ENCODE measurements at places on chromosomes 7 and 10.

GRCh38 chr7:75758491-75758890 lies 13.5 kb downstream of the CCL26 start:
- no peak for DNase-seq

DNA sequence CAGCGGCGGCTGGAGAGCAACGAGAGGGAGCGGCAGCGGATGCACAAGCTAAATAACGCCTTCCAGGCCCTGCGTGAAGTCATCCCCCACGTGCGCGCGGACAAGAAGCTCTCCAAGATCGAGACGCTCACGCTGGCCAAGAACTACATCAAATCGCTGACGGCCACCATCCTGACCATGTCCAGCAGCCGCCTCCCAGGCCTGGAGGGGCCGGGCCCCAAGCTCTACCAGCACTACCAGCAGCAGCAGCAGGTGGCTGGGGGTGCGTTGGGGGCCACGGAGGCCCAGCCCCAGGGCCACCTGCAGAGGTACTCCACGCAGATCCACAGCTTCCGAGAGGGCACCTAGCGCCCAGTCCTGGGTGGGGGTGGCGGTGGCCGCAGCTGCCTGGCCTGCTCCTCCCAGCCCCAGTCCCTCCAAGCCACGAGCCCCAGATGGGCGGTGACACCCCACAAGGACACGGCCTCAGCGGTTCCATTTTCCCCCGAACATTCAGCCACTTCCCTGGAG lies 1.3 kb downstream of the BHLHA15 start:
- DNase-seq: no peak

- DNase-seq: no peak
Observed at GRCh38 chr10:53690524-53691240, 918.1 kb upstream of the MBL2 start.

- DNase-seq: no peak
Observed at GRCh38 chr10:33352175-33352574, 17.7 kb upstream of the NRP1 start.

DNA sequence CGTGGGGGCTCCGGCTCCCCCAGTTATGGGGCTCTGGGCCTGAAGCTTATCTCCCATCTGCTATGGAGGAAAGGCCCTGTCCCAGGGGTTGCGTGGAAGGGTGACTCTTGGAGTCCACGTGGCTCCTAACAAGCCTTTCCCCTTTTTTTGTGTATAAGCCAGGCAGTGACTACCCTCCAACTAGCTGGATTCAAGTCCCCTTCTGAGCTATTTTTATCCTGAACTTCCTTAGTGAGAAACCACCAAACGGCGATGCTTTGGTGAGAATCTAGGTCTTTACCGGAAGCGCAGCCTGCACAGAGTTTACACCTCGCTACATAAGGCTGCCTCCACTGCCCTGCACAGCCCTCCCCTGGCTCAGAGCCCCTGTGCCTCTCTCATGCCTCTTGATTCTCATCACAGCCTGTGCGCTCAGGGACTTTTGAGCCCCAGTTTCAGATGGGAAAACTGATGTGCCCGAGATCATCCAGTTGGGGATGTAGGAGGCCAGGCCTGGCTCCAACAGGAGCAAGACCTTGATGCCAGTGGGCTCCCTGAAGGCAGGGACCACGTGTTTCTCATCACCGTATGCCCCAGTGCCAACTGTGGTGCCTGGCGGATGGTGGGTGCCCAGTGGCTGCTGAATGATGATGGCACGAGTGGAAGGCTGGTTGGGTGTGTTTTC lies 102.3 kb upstream of the PPIF start:
- no peak for DNase-seq

- DNase-seq: no peak
Observed at GRCh38 chr10:31404640-31405039, 85.6 kb downstream of the ZEB1 start.

DNA sequence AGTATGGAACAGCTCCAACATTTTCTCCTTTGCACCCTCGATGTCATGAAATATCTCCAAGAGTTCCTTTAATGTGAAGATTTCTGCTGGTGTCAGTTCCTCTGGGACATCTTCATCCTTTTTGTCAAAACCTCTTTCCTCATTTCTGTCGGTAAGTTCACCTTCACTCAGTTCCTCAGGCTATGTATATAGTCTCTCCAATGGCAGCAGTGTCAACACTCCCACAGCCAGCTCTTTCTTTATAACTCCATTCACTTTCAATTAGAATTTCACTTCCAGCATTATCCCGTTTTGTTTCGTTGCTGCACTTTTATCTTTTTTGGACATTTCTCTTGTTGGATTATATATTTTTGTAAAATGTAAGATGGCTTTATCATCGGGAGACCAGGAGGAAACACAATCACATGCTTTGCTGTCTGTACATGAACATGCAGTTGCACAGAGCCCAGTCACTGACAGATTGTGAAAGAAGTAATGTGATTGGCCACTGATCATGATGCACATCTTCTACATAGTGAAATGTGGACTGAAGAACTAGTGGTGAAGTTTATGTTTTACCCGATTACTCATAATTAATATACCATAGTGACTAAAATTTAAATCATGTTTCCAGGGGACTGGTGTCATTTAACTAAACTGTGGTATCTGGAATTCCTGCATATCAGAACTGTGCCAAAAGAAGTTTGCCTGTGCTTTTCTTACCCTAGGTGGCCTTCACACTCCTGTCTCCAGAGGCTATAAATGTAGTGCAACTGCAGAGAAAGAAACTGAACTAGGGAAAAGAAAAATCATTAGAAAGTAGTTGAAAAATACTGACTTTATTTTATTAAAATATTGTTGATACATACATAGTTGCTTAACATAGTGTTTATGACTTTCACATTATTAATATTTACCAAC lies 289.6 kb downstream of the PPP1R3A start:
- DNase-seq: no peak

DNA sequence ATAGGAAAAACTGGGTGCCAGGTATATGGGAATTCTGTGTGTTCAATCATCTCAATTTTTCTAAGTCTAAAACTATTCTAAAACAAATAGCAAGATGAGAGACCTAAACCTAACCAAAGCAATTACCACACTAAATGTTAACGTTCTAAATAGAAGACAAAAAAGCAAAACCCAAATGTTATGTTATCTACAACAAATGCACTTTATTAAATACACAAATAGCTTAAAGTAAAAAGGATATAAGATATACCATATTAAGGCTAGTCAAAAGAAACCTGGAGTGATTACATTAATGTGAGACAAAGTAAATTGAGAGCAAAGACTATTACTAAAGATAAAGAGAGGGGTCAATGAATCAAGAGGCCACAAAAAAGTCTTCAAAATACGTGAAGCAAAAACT lies 81.4 kb downstream of the LARP4B start:
- DNase-seq: no peak

DNA sequence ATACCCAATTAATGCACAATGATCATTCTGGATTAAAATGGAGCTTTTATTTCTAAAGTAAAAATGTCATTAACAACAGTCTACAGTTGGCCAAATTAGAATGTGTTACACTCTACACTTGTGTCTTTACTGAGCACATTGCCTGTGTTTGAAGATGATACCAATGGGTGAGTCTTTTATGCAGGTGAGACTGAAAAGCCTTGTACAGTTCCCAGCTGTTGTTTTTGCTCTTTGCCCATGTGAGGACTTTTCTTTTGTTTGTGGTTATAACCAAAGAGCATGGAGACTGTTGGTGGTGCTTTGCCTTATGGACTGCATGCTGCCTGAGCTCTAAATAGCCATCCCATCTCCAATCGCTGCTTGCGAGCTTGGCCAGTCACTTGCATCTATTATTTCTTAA lies 264.5 kb downstream of the GATA3 start:
- no peak for DNase-seq

GRCh38 chr10:75776738-75777504 lies 345.5 kb downstream of the LRMDA start:
- no peak for DNase-seq

- DNase-seq: no peak
Observed at GRCh38 chr10:78754269-78755062, 314.3 kb upstream of the ZMIZ1 start.

GRCh38 chr7:139895141-139895829 lies 66.2 kb downstream of the TBXAS1 start:
- no peak for DNase-seq

DNA sequence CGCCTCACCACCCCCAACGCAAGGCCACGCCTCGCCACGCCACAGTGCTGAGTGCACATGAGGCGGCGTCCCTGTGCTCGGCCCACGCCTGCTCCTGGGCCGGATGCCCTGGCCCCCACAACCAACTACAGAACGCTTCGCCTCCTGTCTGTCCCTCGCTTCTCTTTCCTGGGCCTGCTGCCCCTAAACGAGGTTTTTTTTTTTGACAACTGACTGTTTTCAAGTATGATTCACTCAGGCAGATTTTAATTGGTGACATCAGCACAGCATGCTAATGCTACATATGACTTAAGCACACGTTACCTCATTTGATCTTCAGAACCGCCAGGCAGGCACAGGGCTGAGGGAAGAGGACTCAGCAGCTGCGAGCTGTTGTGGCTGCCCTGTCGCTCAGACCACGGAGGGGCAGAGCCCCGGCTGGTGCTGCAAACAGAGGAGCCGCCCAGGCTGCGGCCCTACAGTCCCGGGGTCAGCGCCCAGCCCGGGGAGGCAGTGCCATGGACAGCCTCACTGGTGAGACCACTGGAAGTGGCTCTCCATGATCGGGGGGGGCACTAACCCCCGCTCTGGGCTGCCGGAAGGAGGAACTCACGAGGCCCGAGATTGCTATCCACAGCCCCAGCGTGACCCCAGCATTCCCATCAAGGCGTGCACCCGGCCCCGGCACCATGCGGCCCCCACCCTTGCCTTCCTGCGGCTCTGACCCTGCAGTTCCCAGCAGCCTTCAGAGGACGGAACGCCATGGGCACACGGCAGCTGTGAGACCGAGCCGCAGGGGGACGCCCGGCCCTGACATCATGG lies 212.8 kb downstream of the MAD1L1 start:
- DNase-seq: no peak

- no peak for DNase-seq
Observed at GRCh38 chr7:8365499-8366110, 67.8 kb upstream of the NXPH1 start.

GRCh38 chr7:120023494-120024167 lies 249.3 kb upstream of the KCND2 start:
- DNase-seq: no peak

DNA sequence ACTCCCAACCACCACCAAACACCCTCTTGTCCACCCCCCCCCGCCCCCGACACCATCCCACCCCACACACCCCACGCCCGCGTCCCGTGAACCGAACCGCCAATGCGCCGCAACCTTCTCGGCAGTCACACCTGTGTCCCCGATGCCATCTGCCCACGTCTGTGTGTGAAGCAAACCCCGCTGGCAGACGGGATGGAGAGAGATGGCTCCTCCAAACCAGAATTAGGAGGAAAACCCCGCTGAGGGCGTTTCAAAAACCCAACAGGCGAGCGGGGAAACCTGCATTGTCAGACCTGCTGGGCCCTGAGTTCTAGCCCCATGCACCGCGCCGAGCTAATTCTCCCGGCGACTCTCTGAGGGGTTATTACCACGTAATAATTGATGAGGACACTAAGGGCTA lies 28.6 kb upstream of the KCNK18 start:
- no peak for DNase-seq

GRCh38 chr10:31321396-31321941 lies 2.5 kb downstream of the ZEB1 start:
- DNase-seq: no peak

DNA sequence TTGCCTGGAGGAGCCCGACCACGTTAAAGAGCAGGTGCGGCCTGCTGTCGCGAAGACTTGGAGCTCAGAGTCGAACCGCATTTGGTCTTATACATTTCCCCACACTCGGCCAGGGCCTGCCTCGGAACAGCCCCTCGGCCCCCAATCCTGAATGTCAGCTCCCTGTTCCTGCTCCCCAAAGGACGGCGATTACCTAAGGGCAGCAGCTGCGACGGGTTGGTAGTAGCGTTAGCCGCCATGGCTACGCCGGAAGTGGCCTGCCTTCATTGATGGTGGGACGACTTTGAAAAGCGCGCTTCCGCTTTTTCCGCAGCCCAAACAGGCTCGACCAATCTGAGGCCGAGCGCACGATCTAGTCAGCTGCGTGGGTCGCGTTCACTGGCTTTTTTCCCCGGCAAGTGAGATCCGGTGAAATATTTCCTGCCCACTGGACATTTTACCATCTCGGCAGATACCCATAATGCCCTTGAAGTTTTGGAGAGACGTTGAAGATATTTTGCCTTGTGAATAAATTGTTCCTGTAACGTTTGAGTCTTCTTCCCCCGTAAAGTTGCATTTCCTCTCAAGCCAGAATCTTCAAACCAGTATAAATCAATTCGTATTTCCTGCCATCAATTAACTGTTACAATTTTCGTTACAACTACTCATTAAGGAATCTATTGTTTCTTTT lies at the start of gene LSM5:
Gene LSM5 (minus strand): TSS at position 254 of the 670 bp plus-strand sequence. CDS start 15 bp downstream, at position 239.
- DNase-seq: peak; percentile 72

- no peak for DNase-seq
Observed at GRCh38 chr7:128120976-128121490, 89.8 kb upstream of the LRRC4 start.

DNA sequence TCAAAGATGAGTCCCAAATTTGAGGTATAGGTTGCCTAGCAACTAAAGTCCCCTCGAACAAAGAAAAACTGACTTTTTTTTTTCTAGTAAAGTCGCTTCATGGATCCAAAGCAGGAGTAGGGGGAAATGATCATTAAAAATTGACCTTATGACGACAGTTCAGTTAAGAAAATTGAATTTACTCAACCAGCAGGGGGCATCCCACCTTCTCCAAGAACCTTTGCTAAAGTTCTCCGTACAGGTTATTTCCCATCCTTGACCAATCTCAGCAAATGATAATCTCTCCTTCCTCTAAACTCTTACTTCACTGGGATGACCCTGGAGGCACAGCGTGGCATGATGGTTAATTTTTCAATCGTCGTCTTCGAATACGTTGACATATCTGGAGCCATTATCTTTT lies 228.3 kb downstream of the CALN1 start:
- no peak for DNase-seq

- no peak for DNase-seq
Observed at GRCh38 chr7:150481922-150482321, 31.5 kb downstream of the GIMAP8 start.

GRCh38 chr7:12913002-12913401 lies 225.6 kb downstream of the ARL4A start:
- no peak for DNase-seq

DNA sequence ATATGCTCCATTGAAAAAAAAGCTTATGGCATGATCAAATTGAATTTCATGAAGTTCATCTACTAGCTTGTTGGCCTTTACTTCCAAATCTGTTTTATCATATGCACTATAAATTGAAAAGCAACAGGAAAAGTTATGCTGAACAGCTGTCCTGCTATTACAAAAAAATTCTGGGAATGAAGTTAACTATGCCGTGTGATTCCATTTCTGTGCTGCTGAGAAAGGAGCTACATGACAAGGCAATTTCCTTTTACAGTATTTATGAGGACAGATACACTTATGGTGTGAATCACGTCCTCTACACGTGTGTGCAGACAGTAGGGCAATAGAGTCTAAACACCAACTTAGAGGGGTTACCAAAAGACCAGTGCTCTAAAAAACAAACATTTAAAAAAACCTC lies 426.5 kb upstream of the AKR1E2 start:
- DNase-seq: no peak
